WTC11 (cell line): ENCODE measurements at places on chromosomes 2 and 18.

- H3K36me3 ChIP-seq = no peaks in the 10 kb centered on the region
- H3K27ac ChIP-seq = no peak overlapping the region
- peaks cover 29% of the 10 kb centered on the region for H3K27me3 ChIP-seq
Observed at GRCh38 chr2:75563591-75563990, 2.9 kb upstream of the EVA1A start.

DNA sequence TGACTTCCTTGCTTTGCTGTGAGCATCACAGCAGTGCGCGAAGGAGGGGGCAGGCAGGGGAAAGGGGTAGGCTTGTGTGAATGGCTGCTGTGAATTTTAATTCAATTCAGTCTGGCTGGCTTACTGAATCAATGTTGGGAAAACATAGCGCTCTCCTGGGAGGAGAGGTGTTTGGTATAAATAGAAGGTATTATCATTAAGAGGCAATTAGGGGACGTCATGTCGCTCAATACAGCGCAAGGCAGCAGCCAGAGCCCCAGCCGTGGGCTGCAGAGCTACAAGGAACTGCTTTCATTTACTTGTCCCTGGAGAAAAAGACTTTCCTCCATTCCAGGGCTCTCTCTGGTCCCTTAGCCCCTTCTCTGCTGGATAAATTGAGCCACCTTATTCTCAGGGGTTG is 181.4 kb upstream of the MSH6 start:
- H3K36me3 ChIP-seq = peaks cover 4% of the 10 kb centered on the region; the same call in 1 of the 2 replicates
- DNase-seq = no peak
- no peak overlapping the region for H3K27ac ChIP-seq
- no peak overlapping the region for H3K4me3 ChIP-seq

GRCh38 chr18:46332921-46333341 is 228.7 kb downstream of the HAUS1 start:
- no peak overlapping the region for H3K27ac ChIP-seq
- peaks cover 36% of the 10 kb centered on the region for H3K4me1 ChIP-seq
- no peak for DNase-seq
- H3K36me3 ChIP-seq = no peaks in the 10 kb centered on the region
- H3K4me3 ChIP-seq = peak overlapping the region; percentile 72

- H3K27me3 ChIP-seq = no peaks in the 10 kb centered on the region
- DNase-seq = no peak
Observed at GRCh38 chr2:118264232-118264990, 176.1 kb downstream of the INSIG2 start.
